ENCODE measurements at places on chromosomes 13 and 19. TPM values are rescaled to one million over a fixed set of nuclear protein-coding genes. Genes with fewer than 3 reads are reported as not detected.

DNA sequence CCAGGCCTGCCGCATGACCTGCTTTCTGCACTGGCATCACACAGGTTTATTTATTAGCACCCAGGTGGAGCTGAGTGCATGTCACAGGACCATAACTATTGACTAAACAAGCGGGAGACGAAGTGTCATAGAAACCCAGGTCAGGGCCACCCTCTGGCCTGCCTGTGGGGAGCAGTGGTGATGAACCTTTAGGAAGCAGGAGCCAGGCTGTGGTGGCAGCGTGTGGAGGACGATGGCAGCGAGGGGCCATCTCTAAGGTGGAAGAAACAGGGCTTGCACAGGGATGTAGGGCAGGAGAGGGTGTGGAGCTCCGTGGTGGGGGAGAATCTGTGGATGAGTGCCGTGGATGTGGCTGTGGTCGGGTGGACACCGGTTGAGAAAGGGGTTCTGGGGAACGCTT, 275.3 kb downstream of the TEX29 start:
- H3K4me1 ChIP-seq: peaks cover 13% of the 10 kb centered on the region
- peak overlapping the region; percentile 47 for H3K4me3 ChIP-seq
- H3K27me3 ChIP-seq: peaks cover 5% of the 10 kb centered on the region
- no peak for DNase-seq
- H3K27ac ChIP-seq: no peak overlapping the region

- H3K4me1 ChIP-seq: peaks cover 19% of the 10 kb centered on the region
- peaks cover 5% of the 10 kb centered on the region for H3K36me3 ChIP-seq
- H3K27ac ChIP-seq: no peak overlapping the region
- H3K4me3 ChIP-seq: no peak overlapping the region
Measured at GRCh38 chr13:41467425-41467945, 10.1 kb downstream of the RGCC start.

- H3K4me1 ChIP-seq: no peaks in the 10 kb centered on the region
- H3K27me3 ChIP-seq: peaks cover 4% of the 10 kb centered on the region
- H3K4me3 ChIP-seq: peak overlapping the region; percentile 69
- no peaks in the 10 kb centered on the region for H3K36me3 ChIP-seq
- no peak for DNase-seq
Measured at GRCh38 chr19:19154768-19155494, 15.1 kb downstream of the MEF2B start.

DNA sequence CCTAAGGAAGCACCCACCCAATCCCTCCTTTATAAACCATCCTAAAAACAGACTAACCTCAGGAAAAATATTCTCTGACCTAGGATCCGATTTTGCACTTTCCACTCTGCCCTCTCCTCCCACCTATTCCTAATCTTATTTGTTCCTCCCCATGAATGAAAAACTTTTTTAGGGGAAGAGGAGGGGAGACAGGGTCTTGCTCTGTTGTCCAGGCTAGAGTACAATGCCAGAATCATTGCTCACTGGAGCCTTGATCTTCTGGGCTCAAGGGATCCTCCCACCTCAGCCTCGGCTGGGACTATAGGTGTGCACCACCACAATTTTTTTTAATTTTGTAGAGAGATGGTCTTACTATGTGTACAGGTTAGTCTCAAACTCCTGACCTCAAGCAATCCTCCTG, 4.4 kb downstream of the ZNF564 start:
- H3K27me3 ChIP-seq: peaks cover 9% of the 10 kb centered on the region
- peaks cover 53% of the 10 kb centered on the region for H3K36me3 ChIP-seq
- H3K4me1 ChIP-seq: peaks cover 21% of the 10 kb centered on the region

GRCh38 chr13:110024645-110024980, 238.2 kb upstream of the IRS2 start:
- no peak overlapping the region for H3K4me3 ChIP-seq
- no peak for DNase-seq
- H3K36me3 ChIP-seq: no peaks in the 10 kb centered on the region
- peak overlapping the region; percentile 7 for H3K27ac ChIP-seq
- peaks cover 6% of the 10 kb centered on the region for H3K27me3 ChIP-seq

GRCh38 chr19:48466561-48467325, 2.4 kb upstream of the CYTH2 start:
- H3K4me3 ChIP-seq: no peak overlapping the region
- H3K4me1 ChIP-seq: peaks cover 18% of the 10 kb centered on the region
- H3K27ac ChIP-seq: no peak overlapping the region
- DNase-seq: no peak
- peaks cover 27% of the 10 kb centered on the region for H3K27me3 ChIP-seq
- peaks cover 13% of the 10 kb centered on the region for H3K36me3 ChIP-seq

CEACAM21 gene
- 74.1 TPM for total RNA-seq

IGSF23 gene
- not detected for total RNA-seq

PTH2 gene
- not detected for total RNA-seq

GRCh38 chr13:23469951-23470421, 36.5 kb upstream of the SACS start:
- no peak overlapping the region for H3K4me3 ChIP-seq
- peaks cover 2% of the 10 kb centered on the region for H3K4me1 ChIP-seq
- no peaks in the 10 kb centered on the region for H3K27me3 ChIP-seq
- no peaks in the 10 kb centered on the region for H3K36me3 ChIP-seq
- no peak for DNase-seq
- H3K27ac ChIP-seq: no peak overlapping the region

NLRP7 gene
- 0.69 TPM for total RNA-seq

MYBPC2 gene
- 0.46 TPM for total RNA-seq

- H3K27me3 ChIP-seq: no peaks in the 10 kb centered on the region
- H3K27ac ChIP-seq: no peak overlapping the region
Measured at GRCh38 chr13:94296471-94296870, 183.0 kb downstream of the DCT start.

ZNF8 gene
- 11.2 TPM for total RNA-seq

CEACAM16 gene
- total RNA-seq: not detected

IRGC gene
- total RNA-seq: not detected

GRCh38 chr13:30006246-30006645, 155.8 kb upstream of the UBL3 start:
- DNase-seq: no peak
- peaks cover 1% of the 10 kb centered on the region for H3K27me3 ChIP-seq
- no peak overlapping the region for H3K27ac ChIP-seq
- no peaks in the 10 kb centered on the region for H3K36me3 ChIP-seq
- no peak overlapping the region for H3K4me3 ChIP-seq

GRCh38 chr19:13055213-13056051, 47.2 kb downstream of the LYL1 start:
- H3K4me1 ChIP-seq: peaks cover 68% of the 10 kb centered on the region
- peaks cover 5% of the 10 kb centered on the region for H3K36me3 ChIP-seq
- DNase-seq: no peak
- no peak overlapping the region for H3K4me3 ChIP-seq

FOSB gene
- 64.2 TPM for total RNA-seq

DNA sequence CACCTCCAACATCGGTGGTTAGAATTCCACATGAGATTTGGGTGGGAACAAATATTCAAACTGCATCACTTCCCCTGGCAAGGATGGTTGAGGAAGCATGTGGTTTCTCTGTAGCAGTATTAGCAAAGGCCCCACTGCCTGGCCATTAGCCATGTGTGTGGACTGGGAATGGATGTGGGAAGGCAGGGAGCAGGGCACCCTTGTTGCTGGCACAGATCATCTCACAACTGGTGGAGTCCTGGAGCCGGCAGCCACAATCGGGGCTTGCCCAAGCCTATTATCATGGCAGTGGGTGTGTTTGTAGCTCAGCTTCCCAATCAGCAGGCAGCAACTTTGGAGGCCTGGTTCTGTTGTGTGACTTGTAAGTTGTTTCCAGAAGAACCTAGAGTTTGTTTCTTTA, 391.9 kb downstream of the DLEU7 start:
- DNase-seq: no peak
- H3K36me3 ChIP-seq: no peaks in the 10 kb centered on the region
- peaks cover 21% of the 10 kb centered on the region for H3K4me1 ChIP-seq
- H3K4me3 ChIP-seq: no peak overlapping the region
- no peak overlapping the region for H3K27ac ChIP-seq

MATK gene
- 10.9 TPM for total RNA-seq

GRCh38 chr19:42148266-42148665, 16.0 kb upstream of the POU2F2 start:
- no peak for DNase-seq
- peaks cover 4% of the 10 kb centered on the region for H3K36me3 ChIP-seq
- peaks cover 6% of the 10 kb centered on the region for H3K27me3 ChIP-seq
- no peaks in the 10 kb centered on the region for H3K4me1 ChIP-seq

DNA sequence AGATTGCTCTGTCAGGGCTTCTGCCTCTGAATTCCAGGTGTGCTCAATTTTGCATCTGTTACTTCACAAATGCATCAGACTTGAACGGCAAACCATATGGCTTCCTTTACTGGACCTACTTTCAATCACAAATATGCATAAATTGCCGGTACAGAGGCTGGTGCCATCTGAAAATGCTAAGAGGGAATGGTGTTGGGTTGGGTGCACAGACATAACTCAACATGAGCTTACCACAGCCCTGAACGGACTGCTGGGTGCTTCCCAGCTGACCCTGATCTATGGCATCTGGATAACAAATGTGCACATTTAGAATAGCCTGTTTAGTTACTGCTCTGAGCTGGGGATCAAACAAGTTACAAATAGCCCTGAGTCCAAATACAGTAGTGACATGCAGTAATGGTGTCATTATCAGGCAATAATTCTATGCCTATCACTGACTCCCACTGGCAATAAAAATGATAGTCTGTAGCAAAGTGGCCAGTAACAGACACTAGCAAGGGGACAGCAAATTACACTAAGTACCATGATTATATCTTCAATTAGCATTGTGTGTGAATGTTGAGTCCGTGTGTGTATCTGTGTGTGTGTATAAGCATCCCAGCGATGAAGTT, 927.3 kb downstream of the DIAPH3 start:
- H3K4me3 ChIP-seq: no peak overlapping the region
- no peak for DNase-seq
- no peak overlapping the region for H3K27ac ChIP-seq

DNA sequence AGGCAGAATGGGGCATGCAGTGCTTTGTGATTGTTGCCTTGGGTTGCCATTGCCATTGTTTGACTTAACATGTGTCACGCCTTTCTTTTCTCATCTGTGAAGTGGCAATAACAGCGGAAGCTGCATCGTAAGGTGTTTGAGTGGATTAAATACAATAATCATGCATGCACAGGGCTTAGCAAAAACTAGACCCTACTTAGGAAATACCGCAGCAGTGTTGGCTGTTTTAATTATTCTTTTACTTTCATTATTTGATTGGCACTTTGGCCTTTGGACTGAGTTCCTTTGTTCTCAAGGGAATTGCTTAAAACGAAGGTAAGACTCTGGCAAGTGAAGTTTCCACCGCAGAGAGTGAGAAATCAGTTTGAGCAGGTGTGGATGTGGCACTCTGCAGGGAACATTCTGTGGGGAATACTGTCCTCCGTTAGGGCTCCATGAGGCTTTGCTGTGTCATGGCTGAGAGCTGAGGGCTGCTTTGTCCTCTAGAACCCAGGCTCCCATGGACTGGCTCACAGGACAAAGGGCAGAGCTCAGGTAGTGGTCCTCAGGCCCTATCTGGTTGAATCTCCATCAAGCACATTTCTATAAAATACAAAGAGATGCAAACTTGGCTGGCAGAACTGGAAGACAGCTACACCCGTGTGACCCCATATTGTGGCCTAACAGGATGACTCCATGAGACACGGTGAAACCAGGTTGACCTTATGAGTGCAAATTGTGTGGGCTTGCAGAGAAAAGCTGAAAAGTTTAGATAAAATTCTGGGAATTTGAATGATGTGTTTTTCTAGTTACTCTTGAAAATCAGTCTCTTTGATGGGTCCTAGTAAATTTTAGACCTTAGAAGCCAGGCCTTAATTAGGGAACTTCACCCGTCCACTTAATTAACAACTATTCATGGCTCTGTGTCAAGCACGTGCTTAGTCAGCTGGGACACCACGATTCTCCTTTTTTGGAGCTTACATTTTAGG, 407.2 kb downstream of the KCNRG start:
- no peaks in the 10 kb centered on the region for H3K36me3 ChIP-seq
- H3K4me3 ChIP-seq: no peak overlapping the region

DNA sequence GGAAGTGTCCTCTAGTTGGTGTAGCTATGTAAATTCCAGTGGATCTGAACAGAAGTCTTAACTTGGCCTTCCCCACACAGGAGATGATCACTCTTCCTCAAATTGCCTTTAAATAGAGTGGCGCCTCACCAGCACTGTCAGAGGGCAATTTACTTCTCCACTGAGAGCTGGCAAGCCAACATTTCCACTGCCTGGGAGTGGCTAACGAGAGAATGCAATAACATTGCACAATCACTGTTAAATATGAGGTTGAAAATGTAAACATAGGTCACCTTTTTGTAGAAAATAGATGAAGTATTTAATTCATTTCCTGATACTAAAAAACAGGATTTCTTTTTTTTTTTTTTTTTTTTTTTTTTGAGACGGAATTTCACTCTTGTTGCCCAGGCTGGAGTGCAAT, 55.4 kb upstream of the UBL3 start:
- H3K4me1 ChIP-seq: peaks cover 4% of the 10 kb centered on the region
- no peak overlapping the region for H3K4me3 ChIP-seq
- H3K36me3 ChIP-seq: no peaks in the 10 kb centered on the region
- no peak overlapping the region for H3K27ac ChIP-seq
- DNase-seq: no peak
- no peaks in the 10 kb centered on the region for H3K27me3 ChIP-seq

IZUMO2 gene
- total RNA-seq: not detected

DPF1 gene
- total RNA-seq: 6.0 TPM

GRCh38 chr19:3683405-3684053, 16.7 kb downstream of the PIP5K1C start:
- peaks cover 12% of the 10 kb centered on the region for H3K27me3 ChIP-seq
- H3K4me3 ChIP-seq: peak overlapping the region; percentile 56
- peaks cover 16% of the 10 kb centered on the region for H3K4me1 ChIP-seq
- DNase-seq: peak; percentile 43

DNA sequence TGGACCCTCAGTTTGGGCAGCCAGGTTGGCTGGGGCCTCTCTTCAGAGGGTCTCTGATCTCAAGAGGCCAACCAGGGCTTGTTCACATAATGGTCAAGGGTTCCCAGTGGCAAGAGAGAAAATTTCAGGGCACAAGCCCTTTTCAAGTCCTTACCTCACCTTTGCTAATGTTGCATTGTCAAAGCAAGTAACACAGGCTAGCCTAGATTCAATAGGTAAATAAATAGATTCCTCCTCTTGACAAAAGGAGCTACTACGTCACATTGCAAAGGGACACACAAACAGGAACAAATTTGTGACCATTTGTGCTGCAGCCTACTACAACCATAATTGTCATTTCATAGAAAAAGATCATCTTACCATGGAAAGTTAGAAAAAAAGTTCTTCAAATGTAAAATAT, 33.9 kb upstream of the FRY start:
- no peaks in the 10 kb centered on the region for H3K36me3 ChIP-seq
- H3K4me3 ChIP-seq: no peak overlapping the region
- peaks cover 3% of the 10 kb centered on the region for H3K4me1 ChIP-seq
- H3K27ac ChIP-seq: no peak overlapping the region

DNA sequence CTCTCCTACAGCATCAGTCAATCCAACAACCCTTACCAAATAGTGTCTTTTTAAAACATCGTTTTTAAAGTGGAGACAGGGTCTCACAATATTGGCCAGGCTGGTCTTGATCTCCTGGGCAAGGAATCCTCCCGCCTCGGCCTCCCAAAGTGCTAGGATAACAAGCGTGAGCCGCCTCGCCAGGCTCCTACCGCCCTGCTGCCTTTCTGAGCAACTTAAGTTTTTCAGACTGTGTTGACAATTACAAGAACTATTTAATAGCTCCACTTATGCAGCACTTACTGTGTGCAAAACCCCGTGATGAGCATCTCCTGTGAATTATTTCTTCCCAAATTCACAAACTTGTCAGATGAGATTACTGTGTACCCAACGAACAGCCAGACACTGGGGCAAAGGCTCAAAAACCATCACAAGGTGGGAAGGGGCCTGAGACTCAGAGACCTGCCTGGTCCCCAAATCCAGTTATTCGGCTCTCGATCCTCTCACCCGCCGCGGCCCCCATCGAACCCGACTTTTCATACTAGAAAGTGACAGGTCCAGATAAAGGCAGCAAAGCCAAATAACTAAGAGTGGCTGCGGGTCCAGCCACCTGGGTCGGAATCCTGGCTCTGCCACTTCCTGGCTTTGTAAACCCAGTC, 581 bp downstream of the RPL18 start:
- H3K4me1 ChIP-seq: peaks cover 30% of the 10 kb centered on the region
- peak overlapping the region; percentile 96 for H3K27ac ChIP-seq
- DNase-seq: no peak
